HT-29 (cell line): ENCODE measurements at places on chromosomes 2 and 18. TPM values are rescaled to one million over a fixed set of nuclear protein-coding genes. Genes with fewer than 3 reads are reported as not detected.

- no peak for DNase-seq
Measured at GRCh38 chr2:195181059-195181705, 475.8 kb upstream of the SLC39A10 start.

- DNase-seq: peak; percentile 75
Measured at GRCh38 chr2:234550511-234551107, 53.7 kb upstream of the ARL4C start.

DNA sequence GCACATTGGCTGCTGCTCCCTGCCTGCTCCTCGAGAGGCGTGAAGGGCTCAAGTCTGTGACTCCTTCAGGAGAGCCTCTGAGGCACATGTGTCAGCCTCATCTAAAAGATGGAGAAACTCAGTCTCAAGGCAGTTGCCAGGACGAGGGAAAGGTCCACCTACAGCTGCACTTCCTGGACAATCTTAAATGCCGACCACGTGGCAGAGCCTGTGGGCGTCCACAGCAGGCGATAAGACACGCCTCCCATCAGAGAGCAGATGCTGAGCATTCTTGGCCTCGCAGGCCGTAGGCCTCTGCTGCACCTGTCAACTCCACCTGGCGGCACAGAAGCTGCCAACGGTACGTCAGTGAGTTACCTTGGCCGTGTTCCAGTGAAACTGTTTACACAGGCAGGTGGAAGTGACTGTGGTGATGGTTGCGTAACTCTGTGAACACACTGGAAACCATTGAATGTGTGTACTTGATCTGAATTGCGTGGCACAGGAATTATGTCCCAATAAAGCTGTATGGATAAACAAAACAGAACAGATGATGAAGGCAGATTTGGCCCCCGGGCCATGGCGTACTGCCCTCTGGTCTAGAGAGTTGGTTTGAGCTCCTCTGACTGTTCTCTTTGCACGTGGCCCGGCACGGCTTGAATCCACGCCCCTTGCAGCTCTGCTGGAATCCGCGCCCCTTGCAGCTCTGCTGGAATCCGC lies 114.5 kb downstream of the RNF144A start:
- DNase-seq: peak; percentile 96

- DNase-seq: no peak
Measured at GRCh38 chr2:47509250-47509649, 106.3 kb downstream of the MSH2 start.

GRCh38 chr2:173607606-173608311 lies 253.1 kb downstream of the CDCA7 start:
- no peak for DNase-seq

DNA sequence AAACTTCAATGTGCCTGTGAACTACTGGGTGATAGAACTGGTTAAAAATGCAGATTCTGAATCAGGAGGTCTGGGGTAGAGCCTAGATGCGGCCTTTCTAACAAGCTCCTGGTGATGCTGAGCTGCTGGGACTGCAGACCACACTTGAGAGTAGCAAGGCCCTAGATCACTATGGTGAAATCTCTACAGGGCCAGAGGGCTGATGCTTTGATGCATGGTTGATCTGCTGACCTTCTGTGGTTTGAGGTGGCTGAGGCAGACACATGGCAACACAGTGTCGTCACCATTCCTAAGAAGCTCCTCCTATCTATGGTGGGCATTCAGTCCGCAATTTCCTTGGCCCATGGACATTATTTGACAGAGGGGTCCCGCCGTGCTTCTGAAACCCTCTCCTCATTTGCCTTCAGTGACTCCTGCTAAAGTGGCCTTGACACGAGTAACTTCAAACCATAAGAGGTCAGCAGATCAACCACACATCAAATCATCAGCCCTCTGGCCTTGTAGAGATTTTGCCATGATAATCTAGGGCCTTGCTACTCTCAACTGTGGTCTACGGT lies 19.8 kb downstream of the CCDC68 start:
- DNase-seq: no peak

DNA sequence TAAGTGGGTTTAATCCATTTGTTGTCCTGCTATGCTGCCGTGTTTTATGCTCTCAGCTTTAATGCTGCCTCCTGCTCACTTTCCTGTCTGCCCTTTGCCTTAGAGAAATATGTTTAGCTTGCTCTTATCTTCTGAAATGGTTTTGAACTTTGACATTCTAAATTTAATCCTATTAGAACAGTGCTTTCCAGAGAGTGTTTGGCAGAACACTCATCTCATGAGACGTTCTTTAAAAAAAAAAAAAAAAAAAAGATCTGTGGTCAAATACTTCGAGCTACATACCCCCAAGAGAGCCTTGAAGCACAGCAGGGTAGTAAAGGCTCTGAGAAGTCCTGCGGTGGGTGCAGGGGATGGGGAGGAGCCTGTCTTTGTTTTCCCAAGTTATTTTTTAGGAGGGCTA lies 161.3 kb downstream of the SPP2 start:
- no peak for DNase-seq

GRCh38 chr2:3420769-3421397 lies 41.4 kb downstream of the TRAPPC12 start:
- DNase-seq: no peak

DNA sequence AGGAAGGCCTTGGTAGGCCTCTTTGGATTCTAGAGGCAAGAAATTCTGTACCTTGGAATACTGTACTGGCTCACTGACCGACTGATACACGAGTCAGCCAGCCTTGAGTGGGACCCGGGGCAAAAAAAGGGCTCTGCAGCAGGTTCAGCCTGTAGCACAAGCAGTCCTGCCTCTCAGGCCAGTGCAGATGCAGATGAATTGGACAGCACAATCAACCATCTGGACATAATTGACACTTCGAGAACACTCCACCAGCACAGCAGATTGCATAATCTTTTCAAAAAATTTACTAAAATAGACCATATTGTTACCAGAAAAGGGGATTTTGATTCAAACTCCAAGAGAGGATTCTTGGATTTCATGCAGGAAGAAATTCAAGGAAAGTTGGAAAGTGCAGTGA lies 241.6 kb downstream of the RPIA start:
- no peak for DNase-seq

Gene C18orf54
- 0.50 and 1.0 TPM in 2 replicates for total RNA-seq

Gene ANKRD44
- 1.9 and 2.8 TPM in 2 replicates for total RNA-seq

Gene CDKL4
- total RNA-seq: not detected in 2 replicates

Gene CCDC85A
- total RNA-seq: 0.10 TPM in 1 of 2 replicates, not detected in the other

Gene CCBE1
- not detected in 2 replicates for total RNA-seq
